ENCODE measurements at places on chromosomes 16 and 17. TPM values are rescaled to one million over a fixed set of nuclear protein-coding genes. Genes with fewer than 3 reads are reported as not detected.

Gene TSPOAP1
- 18.7 TPM for total RNA-seq

DNA sequence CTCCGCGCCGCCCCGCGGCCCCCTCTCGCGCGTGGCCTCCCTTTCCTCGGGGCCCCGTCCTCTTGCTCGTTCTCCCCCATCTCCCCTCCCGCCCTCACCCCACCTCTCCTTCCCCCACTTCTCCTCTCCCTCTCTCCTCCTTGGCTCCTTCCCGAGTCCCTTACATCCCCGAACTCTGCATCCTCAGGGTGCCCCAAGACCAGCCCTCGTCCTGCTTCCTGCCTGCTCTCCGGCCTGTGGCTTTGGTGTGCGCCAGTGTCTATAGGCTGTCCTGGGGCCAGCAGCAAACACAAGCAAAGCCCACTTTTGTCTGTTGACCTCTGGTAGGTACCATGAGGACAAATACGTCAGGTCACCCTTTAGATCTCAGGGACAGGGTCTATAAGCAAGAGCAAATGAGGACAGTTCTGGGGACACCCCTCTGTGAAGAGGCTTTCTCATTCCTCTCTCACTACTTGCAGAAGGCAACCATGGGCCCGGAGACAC lies 284 bp upstream of the COPZ2 start:
- peak; percentile 64 for ATAC-seq

- ATAC-seq: no peak
Measured at GRCh38 chr16:53945996-53946395, 242.0 kb downstream of the FTO start.

- no peak for ATAC-seq
Measured at GRCh38 chr16:79195938-79196337, 404.6 kb downstream of the MAF start.

DNA sequence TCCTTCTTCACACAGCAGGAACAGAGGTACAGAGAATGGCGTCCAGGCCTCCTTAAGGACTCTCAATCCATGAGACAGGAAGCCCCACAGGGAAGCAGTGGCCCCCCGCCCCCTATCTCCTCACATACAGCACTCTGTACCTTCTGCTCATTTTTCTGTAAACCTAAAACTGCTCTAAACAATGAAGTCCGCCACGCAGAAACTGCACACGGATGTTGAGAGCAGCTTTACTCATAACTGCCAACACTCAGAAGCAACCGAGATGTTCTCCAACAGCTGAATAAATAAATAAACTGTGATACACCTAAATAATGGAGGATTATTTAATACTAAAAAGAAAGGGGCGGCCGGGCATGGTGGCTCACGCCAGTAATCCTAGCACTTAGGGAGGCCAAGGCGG lies 9.9 kb downstream of the TBC1D16 start:
- no peak for ATAC-seq

DNA sequence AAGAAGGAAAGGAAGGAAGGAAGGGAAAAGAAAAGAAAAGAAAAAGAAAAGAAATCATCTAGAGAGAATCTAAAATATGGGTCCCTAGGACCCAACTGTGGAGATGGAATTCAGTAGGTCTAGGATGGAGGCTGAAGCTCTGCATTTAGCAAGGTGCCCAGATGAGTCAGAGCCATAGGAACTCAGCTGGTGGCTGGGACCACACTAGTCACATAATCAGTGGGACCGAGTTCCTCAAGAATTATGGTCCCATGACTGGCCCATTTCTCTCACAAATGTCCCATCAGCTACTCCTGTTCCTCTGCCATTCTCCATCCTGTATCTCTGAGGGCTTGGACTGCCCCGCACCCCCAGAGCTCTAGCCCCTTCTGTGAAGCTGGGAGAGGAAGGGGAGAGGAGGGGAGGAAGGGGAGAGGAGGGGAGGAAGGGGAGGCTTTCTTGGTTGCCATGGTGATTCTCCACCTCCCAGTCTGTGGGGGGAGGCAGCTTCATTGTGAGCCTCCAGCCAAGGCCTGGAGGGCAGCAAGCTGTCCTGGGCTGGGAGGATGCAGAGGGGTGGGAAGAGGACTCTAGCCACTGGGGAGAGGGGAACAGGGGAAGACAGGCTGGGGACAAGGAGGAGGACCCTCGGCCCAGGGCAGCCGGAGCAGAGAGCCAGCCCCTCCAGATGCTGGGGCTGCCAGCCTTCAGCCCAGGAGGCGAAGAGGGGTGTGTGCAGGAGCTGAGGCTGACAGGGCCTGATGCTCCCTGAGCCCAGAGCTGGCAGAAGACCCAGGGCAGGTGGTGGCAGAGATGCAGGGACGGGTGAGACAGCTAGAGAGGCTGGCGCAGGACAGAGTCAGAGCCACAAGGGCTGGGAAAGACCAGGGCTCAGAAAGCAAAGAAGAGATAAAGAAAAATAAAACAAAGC lies 37.8 kb upstream of the LHX1 start:
- no peak for ATAC-seq

DNA sequence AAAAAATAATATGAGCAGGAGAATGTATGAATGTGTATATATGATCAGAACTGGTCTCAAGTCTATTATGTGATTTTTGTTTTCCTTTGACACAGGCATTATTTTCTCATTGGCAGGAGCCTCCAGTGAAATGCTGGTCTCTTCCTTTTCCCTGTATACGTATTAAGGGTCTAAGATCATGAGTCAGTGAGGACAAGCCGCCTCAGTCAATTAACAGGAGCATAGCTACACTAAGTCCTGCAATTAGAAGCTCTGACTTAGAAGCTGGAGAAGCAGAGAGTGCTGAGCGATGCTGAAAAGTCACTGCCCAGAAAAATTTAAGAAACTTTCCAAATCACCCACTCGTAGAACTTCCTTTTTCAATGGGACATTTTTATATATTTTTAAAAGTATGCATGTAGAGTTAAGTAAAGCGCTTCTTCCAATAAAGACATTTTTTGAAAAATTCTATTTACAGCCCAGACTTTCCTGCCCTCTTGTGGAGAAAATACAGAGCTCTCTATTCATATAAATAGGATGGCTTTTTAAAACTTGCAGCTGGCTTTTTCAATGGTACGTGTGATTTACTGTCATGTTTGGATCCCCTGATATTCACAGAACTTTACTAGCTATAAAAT lies 70.2 kb upstream of the PSMD7 start:
- no peak for ATAC-seq
